ENCODE measurements at places on chromosomes 5 and 9.

DNA sequence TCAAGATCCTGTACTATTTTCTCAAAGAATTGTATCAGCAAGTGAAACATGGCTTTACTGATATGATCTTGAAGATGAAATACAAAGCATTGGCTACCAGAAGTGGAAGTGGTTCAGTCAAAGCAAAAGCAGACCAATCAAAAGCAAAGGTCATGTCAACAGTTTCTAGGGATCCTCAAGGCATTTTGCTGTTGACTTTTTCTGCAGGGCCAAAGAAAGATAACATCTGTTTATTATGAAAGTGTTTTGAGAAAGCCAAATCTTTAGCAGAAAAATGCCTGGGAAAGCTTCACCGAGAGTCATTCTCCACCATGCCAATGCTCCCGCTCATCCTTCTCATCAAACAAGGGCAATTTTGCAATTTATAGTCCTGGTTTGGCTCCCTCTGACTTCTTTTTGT, 90.3 kb upstream of the ACO1 start:
- DNase-seq, result no peak

DNA sequence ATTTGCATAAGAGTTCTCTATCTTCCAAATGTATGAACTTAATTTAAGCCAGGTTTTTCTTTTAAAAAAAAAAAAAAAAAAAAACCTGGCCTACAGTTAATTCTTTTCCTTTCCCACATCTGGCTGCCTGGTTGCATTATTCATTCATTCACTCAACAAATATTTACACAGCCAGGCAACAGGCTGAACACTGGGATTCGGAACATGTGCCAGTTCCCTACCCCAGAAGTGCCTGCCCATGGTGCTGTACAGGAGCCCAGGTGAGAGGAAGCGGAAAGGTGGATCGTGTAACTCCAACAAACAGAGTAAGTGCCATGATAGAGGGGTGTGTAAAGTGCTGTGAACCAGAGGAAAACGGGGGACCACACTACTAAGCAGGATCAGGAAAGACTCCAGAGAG, 93.6 kb downstream of the CDK5RAP2 start:
- no peak for DNase-seq

- no peak for DNase-seq
Observed at GRCh38 chr5:141701360-141702119, 19.5 kb upstream of the ARAP3 start.

DNA sequence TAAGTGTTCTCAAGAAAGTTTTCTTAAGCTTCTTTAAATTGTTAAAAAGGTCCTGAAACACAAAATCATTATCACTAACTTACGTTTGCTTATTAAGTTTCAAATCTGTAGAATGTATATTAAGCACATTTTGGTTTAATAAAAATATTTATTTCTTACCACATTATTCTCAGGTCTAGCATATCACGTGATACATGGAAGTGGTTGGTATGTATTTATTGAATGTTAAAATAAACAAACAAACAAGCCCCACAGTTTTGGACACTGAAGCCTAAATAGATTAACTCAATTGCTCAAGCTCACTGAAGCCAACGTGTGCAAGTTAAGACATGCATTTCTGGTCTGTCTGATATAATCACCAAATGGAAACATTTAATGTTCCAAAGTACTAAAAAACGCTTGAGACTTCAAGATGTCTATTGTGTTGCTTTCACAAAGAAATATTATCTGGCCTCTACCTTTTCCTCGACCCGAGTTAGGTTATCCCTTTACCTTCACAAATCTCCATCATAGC, 1136.9 kb downstream of the TAF11L14 start:
- no peak for DNase-seq

DNA sequence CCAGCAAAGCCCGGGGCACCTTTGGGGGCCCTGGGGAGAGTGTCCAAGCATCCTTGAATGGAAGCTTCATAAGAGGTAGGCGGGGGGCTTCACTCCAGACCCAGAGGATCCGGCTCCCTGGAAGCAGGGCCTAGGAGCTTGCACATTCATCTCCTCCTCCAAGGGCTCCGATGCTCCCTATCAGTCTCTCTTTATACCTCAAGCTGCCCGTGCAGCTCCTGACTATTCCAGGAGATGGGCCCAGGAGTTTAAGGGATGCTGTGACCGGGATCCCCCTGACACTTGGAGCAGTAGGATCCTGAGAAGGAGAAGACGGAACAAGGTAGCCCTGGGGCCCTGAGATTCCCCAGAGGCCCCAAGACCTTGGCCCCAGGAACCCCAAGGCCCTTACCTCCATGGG, 25.9 kb downstream of the CSF1R start:
- no peak for DNase-seq

- DNase-seq, result no peak
Observed at GRCh38 chr5:36998578-36998977, 122.0 kb downstream of the NIPBL start.

GRCh38 chr5:64800926-64801325, 32.2 kb downstream of the CWC27 start:
- no peak for DNase-seq

DNA sequence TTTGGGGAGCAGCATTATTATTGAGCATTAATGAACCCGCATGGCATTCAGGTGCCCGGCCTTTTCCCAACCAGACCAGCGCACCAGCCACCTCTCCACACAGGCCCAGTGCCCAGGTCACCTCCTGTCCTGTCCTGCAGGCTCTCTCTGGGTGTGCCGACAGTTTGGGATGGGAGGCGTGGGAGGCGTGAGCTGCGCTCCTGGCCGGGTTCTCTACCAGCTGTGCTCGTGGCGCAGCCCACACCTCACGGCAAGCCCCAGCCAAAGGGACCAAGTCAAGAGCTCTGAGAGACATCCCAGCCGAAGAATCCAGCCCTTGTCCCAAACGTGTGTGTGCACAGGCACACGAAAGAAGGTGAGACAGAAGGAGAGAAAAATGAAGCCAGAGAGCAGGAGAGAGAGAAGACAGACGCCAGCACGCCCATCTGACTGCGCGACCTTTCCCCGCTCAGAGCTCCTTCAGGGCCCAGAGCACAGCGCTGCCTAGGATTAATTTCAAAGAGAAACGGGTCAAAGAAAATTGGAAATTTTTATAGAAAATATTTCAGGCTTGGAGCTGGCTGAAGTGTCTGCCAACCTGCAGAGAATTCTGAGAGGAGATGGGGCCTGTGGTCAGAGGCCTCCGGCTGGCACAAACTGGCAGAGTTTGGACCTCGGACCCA, 81.7 kb downstream of the ADAMTS2 start:
- DNase-seq, result no peak

DNA sequence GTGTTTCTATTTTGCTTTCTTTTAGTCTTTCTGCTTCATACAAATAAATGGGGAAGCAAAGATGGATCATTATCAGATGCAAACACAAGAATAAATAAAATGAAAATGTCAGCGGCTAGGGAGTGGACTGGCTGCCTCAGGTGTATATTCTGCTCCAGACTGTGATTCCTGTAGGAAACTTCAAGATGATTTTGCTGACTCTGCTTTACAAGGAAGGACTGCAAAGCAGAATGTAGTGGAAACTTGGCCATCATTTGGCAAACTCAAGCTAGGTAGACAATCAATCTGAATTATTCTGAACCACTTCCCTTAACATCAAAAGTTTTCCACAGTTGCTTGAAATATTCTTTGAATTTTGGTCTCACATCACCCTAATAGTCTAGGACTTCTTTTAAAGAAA, 38.1 kb upstream of the NREP start:
- DNase-seq, result no peak

All from stimulated activated CD4-positive, alpha-beta T cell treated with anti-CD3 and anti-CD28 coated beads, Interleukin-1b, Interleukin-23, amount 100 ng/mL, for 1 hour (primary cell).